ENCODE measurements at places on chromosomes 12 and 14.

DNA sequence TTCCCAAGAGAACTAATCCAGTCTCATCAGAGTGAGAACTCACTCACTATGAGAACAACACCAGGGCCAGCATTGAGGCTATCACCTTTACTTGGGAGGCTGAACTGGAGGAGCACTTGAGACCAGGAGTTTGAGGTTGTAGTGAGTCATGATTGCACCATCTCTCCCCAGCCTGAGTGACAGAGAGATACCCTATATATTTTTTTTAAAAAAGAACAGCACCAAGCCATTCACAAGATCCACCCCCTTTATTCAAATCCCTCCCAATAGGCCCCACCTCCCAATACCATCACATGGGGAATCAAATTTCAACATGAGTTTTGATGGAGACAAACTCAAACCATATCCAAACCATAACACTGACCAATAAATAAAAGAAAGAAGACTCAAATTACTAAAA lies 3.7 kb upstream of the TMX1 start:
- no peak for DNase-seq

- DNase-seq = no peak
These were observed 52.5 kb upstream of the RBM19 start for GRCh38 chr12:114018669-114019068.

GRCh38 chr12:48001505-48002413 lies 2.5 kb downstream of the COL2A1 start:
- DNase-seq = peak; percentile 73

DNA sequence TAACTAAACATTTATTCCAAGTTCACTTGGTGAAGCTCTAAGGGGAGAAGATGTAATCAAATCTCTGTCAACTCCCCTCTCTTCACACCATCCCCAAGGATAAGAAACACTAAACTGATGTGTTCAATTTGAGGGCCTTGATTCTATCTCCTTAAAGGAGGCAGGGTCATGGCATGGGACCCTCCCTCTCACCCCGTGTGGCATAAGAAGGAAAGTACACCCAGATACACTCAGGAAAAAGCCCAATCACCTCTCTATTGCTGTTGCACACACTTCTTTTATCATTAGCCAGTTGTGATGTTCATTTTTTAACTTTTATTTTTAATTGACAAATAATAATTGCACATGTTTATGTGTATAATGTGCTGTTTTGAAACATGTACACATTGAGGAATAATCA lies 35.1 kb downstream of the WASHC3 start:
- DNase-seq = no peak

- no peak for DNase-seq
These were observed 84.0 kb upstream of the PTPRB start for GRCh38 chr12:70721216-70721615.

DNA sequence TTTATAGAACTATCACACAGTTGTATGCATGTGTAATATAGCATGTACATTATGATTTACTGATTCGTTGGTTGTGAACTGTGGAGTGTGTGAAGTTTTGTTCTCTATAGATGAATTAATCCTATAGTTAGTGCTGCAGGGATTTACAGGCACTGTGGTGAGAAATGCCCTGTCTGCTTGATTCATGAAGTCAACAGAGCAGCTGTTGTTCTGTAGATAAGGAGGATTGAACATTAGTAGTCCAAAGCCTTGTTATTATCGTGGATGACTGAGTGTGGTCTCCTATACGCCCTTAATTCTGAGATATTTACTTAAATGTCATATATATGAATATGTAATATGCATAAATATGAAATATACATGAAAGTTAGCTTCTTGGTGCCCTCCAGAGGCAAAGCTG lies 98.3 kb downstream of the DNAH10 start:
- DNase-seq = no peak

- no peak for DNase-seq
These were observed 79.8 kb upstream of the C12orf71 start for GRCh38 chr12:27162229-27162537.

DNA sequence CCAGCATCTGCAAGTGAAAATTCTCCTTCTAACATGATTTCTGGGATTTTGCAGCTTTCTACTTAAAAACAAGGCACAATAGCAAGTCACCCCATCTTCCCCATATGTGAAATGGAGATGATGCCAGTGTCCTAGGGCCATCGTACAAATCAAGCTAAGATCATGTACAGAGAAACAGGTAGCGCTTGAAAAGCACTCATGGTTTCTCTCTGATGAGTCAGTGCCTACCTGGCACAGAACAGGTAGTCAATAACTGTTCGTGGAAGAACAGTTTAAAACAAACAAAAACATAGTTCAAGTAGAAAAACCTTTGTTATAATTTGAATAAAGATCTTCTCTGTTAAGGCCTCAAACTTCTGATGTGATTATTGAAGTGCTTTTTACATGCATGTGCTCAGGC lies 46.9 kb downstream of the RAD52 start:
- no peak for DNase-seq

- DNase-seq = no peak
These were observed 82.4 kb downstream of the RTN1 start for GRCh38 chr14:59788176-59788575.

GRCh38 chr12:26740348-26740747 lies 92.6 kb downstream of the ITPR2 start:
- DNase-seq = no peak

GRCh38 chr14:86802726-86803125 lies 1190.3 kb downstream of the GALC start:
- DNase-seq = no peak

GRCh38 chr14:99395909-99396530 lies 84.6 kb downstream of the SETD3 start:
- no peak for DNase-seq

GRCh38 chr12:124868252-124869058 lies 4.8 kb upstream of the SCARB1 start:
- no peak for DNase-seq

- no peak for DNase-seq
These were observed 1.7 kb upstream of the STRN3 start for GRCh38 chr14:31027847-31028246.

- DNase-seq = no peak
These were observed 499.3 kb downstream of the TMEM132D start for GRCh38 chr12:129404556-129404955.

DNA sequence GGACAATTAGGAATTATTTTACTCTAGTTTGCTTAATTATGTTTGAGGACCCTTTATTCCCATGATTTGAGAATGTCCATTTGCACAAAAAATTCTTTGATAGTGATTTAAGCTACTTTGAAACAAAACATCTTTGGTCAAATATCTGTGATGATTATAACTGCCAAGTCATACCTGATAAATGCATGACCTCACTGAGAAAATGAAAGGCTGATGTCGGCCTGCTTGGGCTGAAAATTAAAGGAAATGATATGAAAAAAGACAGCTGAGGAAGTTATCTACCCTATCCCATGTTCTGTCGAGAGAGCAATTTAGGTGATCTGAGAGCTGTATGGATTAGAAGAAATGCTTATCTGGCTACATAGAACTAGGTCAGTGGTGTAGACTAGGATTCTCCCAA lies 43.6 kb downstream of the ATL1 start:
- no peak for DNase-seq

GRCh38 chr12:49901986-49902385 lies 1.7 kb downstream of the FAIM2 start:
- DNase-seq = no peak

DNA sequence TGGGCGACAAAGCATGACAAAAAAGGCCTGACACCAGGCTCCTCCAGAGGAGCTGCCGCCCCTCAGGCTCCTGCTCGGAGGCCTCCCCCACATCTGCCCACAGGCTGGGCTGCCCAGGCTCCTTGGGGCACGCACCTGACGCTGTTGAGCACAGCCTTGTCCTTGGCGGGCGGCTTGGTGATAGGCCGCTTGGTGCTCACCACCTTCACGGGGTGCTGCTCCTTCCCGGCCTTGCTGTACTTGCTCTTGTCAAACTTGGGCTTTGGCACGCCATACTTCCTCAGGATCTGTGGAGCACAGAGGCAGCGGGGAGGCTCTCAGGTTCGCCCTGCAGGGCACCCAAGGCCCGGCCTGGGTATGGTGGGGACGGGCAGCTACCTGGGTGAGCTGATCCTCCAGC lies 53.4 kb downstream of the TRAFD1 start:
- DNase-seq = no peak

DNA sequence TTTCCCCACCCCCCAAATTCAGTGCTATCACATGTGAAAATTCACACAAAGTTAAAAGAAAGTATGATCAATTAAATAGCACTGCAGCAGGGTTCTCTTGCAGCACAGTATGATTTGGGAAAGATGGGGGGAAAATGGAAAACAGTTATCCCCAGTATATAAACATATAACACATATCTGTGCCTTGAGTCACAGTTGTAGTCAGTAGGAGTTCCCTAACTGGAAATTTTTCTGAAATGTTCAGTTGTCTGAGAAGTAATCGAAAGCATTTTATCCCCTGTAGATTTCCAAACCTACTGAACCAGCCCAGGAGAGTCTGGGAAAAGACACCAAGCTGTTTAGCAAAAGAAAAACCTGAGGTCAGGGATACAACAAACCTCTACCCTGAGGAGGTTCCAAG lies 47.0 kb downstream of the C12orf50 start:
- DNase-seq = no peak

DNA sequence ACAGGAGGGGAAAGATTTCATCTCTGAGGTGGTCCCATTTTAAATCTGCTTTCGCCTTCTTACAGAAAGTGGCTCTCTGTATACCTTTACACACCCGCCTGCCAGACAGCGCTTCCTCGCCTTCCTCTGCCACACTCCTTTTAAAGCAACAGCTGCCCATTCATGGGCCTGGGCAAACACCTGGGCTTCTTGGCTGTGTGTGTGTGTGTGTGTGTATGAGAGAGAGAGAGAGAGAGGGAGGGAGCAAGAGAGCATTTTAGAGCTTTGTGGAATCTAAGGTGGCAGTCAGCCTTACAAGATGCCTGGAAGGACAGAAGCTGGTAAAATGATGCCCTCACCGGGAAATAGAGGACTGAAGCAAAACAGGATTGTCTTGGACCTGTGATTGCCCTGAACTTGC lies 20.0 kb downstream of the PTHLH start:
- DNase-seq = no peak

GRCh38 chr12:89700191-89700810 lies 8.3 kb downstream of the ATP2B1 start:
- DNase-seq = no peak

GRCh38 chr14:91241863-91242262 lies 2.6 kb downstream of the GPR68 start:
- no peak for DNase-seq

DNA sequence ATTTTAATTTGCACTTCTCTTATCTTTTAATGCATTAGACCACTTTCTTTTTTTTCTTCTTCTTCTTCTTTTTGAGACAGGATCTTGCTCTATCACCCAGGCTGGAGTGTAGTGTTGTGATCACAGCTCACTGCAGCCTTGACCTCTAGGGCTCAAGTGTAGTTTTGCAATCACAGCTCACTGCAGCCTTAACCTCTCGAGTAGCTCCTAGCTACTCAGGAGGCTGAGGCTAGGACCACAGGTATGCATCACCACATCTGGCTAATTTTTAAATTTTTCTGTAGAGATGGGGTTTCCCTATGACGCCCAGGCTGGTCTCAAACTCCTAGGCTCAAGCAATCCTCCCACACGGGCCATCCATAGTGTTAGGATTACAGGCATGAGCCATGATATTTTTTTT lies 12.7 kb downstream of the TMED8 start:
- no peak for DNase-seq

GRCh38 chr12:107322063-107322462 lies 228.7 kb upstream of the CRY1 start:
- DNase-seq = no peak

DNA sequence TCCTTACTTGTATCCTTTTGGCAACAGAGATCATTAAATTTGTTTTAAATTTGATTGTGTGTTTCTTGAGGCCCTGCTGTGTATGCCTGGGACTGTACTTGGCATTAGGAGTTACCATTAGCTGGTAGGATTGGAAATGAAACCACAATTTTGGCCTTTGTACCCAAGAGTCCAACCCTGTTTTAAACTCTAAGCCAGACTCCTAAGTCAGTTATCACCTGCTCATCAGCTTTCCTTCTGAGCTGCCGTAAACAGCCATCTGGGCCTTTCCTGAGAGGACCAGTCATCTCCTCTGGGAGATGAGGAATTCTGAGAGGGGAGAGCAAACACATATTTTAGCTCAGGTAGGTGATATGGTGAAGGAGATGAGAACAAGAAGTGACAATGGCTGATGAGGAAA lies 74.3 kb upstream of the SRSF5 start:
- no peak for DNase-seq

- DNase-seq = no peak
These were observed 364.9 kb upstream of the GARIN6 start for GRCh38 chr12:99282624-99283023.

DNA sequence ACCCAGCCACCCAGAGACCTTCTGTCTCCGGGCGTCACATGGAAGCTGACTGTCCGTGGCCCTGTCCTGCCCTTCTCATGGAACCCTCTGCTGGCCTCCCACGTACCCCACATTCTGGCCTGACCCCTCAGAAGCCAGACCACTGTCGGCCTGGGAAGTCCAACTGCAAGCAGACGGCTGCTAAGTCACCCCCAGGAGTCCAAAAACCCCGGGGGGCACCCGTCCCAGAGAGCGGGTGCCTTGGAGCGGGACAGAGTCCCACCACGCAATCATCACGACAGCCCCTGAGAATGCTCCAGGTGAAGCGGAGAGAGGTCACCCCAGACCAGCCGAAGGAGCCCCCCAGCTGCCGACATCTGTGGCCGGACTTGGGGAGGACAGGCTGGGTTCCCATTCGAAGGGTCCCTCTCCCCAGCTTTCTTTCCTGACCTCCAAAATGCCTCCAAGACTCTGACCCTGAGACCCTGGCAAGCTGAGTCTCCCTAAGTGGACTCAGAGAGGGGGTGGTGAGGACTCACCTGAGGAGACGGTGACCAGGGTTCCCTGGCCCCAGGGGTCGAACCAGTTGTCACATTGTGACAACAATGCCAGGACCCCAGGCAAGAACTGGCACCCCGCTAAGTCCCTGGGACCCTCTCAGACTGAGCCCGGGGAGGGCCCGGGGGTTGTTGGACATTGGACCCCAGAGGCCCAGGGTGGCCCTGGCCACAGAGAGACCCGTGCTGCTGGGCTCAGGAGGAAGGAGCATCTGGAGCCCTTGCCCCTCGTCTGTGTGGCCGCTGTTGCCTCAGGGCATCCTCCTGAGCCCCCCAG lies 337.1 kb downstream of the TMEM121 start:
- no peak for DNase-seq

- no peak for DNase-seq
These were observed 73.2 kb upstream of the SCN8A start for GRCh38 chr12:51517800-51518199.

- DNase-seq = no peak
These were observed 23.0 kb downstream of the DIO3 start for GRCh38 chr14:101584055-101584859.

- no peak for DNase-seq
These were observed 94.3 kb downstream of the PELI2 start for GRCh38 chr14:56212521-56212920.

GRCh38 chr12:70338531-70338930 lies 27.6 kb upstream of the KCNMB4 start:
- no peak for DNase-seq

DNA sequence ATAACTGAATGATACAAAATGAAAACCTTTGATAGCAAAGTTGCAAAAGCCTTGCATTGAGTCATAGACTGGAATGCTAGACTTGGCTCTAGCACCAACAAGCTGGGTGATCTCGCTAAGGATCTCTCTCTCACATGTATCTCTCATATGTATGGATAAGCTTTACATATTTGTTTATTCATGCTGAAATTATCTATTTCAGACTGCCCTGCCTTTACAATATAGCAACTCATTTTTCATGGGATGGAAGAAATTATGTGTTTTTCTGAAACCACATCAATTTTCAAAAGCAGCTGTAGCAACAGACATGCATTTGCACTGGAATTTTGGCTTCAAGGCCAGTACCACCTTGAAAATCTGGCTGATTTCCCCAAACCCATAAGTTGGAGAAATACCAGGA lies 11.4 kb downstream of the RERG start:
- no peak for DNase-seq

- DNase-seq = peak; percentile 79
These were observed 508 bp downstream of the CNOT2 start for GRCh38 chr12:70243510-70244371.

Data from HAP-1 (cell line).